Sigmoid colon (tissue), 7 donors: ENCODE measurements at places on chromosomes 3 and 15.

GRCh38 chr3:43243590-43244587, 42.5 kb upstream of the SNRK start:
- no peak for DNase-seq

GRCh38 chr3:125386811-125387210, 11.7 kb upstream of the ZNF148 start:
- no peak for DNase-seq

GRCh38 chr15:100108346-100108745, 233.4 kb downstream of the ADAMTS17 start:
- peak; percentile 14 for DNase-seq

- no peak for DNase-seq
Observed at GRCh38 chr3:179766416-179767133, 113.7 kb downstream of the USP13 start.

GRCh38 chr3:16741103-16741758, 136.0 kb upstream of the DAZL start:
- DNase-seq: peak; percentile 69

DNA sequence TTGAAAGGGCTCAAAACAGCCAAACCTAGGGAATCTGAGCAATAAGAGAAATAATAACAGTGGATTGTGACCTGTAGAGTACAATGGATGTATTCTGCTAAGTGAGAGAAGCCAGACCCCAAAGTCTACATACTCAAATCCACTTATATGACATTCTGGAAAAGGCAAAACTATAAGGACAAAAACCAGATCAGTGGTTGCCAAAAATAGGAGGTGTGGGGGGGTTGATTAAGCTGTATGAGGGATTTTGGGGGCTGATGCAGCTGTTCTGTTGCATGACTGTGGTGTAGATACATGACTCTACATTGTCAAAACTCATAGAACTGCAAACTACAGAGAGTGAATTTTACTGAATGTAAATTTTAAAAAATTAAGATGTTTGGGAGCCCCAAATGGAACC, 20.1 kb upstream of the CGNL1 start:
- DNase-seq: no peak

GRCh38 chr3:10419637-10420232, 85.7 kb downstream of the ATP2B2 start:
- no peak for DNase-seq
